ENCODE measurements at places on chromosomes 13 and 19. TPM values are rescaled to one million over a fixed set of nuclear protein-coding genes. Genes with fewer than 3 reads are reported as not detected.

DNA sequence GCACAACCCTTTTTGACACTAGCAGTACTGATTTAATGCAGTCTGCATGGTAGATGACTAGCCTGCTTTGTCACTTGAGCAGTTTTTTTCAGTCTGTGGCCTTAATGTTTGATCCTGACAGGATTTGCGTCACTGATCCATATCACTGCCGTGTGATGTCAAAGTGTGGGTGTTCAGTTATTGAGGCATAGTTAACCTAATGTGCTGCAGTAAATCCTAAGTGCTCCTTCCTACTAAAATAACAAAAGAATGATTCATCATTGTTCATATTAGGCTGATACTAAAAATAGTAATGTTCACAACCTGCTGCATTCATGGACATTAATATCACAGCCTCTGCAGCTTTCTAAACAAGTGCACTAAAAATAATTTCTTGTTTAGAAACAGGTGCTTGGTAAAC, 121.9 kb upstream of the MLNR start:
- DNase-seq = no peak

DNA sequence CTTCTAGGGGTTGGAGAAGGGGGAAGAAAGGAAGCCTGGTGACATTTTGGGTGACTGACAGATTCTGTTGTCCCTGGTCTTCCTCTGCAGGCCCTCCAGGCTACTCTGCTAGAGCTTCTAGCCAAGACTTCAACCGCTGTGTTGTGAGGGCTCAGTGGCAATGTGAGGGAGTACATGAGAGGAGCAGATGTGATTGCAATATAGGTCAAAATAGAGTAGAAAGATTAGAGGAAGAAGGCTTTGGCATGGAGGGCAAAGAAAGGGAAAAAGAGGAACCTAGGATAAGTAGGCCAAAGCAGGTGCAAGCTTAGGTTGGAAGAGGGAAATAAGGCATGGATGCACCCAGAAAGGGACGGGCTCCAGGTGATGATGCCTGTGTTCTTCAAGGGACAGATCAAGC, 216.9 kb downstream of the RGCC start:
- DNase-seq = no peak

- DNase-seq = no peak
Observed at GRCh38 chr13:36026531-36026930, 104.7 kb downstream of the DCLK1 start.

GRCh38 chr19:289651-290371, 1.4 kb downstream of the PLPP2 start:
- DNase-seq = no peak

DNA sequence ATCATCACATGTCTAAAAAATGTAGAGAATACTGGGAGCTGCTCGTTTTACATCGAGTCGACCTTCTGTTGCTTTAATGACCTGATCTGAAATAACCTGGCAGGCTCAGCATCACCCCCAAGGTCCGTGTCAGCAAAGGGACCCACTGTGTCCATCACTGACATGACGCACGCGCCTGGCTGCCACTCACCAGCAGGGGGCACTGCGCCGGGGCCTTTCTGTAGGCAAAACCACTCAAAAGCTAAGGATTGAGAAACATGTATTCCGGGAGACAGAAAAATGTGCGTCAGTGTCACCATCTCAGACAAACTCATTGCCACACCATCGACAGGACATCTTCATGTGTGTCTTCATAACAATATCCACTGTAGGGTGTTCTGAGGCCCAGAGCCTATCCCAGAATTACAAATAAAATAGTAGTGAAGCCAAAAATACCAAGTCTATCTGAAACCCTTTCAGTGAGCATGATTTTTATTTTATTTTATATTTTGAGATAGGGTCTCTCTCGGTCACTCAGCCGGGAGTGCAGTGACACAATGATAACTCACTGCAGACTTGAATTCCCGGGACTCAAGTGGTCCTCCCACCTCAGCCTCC, 130.3 kb upstream of the LSM14A start:
- DNase-seq = no peak

DNA sequence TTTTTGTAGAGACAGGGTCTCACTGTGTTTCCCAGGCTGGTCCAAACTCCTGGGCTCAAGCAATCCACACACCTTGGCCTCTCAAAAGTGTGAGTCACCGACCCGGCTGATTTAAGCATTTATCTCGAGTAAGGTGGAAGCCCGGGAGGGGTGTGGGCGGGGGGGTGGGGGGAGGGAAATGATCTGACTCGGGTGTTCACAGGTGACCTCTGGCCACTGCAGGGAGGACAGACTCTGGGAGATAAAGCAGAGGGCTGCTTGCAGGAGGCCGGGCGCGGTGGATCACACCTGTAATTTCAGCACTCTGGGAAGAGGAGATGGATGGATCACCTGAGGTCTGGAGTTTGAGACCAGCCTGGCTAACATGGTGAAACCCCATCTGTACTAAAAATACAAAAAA, 7.9 kb downstream of the DENND1C start:
- DNase-seq = no peak

GRCh38 chr19:48591021-48591420, 15.5 kb upstream of the SPACA4 start:
- no peak for DNase-seq

GRCh38 chr19:39969266-39969665, 1.7 kb upstream of the PSMC4 start:
- DNase-seq = no peak

GRCh38 chr19:44951179-44952159, 3.7 kb upstream of the CLPTM1 start:
- DNase-seq = no peak

- DNase-seq = no peak
Observed at GRCh38 chr19:46834984-46835383, 15.7 kb downstream of the AP2S1 start.

TEAD2 gene
- 57.8 TPM for total RNA-seq

CLASRP gene
- total RNA-seq = 20.7 TPM

MBNL2 gene
- total RNA-seq = 132 TPM

SLAIN1 gene
- total RNA-seq = 7.9 TPM

Data from esophagus muscularis mucosa (tissue), 4 donors.